CD4-positive, alpha-beta T cell treated with Interleukin-15 for 4 hours (primary cell): ENCODE measurements at places on chromosomes 3 and 15.

GRCh38 chr3:117266806-117267205, 557.2 kb downstream of the TUSC7 start:
- no peak for DNase-seq

- DNase-seq, result no peak
Observed at GRCh38 chr3:177523067-177523675, 325.9 kb upstream of the TBL1XR1 start.

- DNase-seq, result no peak
Observed at GRCh38 chr3:12227833-12228232, 61.0 kb upstream of the PPARG start.

GRCh38 chr15:65077981-65078352, 1.4 kb downstream of the KBTBD13 start:
- DNase-seq, result peak; percentile 35

DNA sequence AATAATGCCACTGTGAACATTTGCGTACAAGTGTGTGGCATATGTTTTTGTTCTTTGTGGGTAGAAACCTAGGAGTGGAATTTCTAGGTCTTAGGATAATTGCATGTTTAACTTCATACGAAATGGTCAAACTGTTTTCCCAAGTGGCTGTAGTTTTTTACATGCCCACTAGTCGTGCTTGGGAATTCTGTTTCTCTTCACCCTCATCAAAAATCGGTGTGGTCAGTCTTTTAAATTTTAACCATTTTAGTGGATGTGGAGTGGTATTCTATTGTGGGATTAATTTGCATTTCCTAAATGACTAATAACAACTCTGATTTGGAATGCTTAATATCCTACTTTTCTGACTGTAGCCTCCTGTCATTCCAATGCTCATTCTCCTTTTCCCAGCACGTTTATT, 27.6 kb downstream of the ZFAND6 start:
- DNase-seq, result no peak

DNA sequence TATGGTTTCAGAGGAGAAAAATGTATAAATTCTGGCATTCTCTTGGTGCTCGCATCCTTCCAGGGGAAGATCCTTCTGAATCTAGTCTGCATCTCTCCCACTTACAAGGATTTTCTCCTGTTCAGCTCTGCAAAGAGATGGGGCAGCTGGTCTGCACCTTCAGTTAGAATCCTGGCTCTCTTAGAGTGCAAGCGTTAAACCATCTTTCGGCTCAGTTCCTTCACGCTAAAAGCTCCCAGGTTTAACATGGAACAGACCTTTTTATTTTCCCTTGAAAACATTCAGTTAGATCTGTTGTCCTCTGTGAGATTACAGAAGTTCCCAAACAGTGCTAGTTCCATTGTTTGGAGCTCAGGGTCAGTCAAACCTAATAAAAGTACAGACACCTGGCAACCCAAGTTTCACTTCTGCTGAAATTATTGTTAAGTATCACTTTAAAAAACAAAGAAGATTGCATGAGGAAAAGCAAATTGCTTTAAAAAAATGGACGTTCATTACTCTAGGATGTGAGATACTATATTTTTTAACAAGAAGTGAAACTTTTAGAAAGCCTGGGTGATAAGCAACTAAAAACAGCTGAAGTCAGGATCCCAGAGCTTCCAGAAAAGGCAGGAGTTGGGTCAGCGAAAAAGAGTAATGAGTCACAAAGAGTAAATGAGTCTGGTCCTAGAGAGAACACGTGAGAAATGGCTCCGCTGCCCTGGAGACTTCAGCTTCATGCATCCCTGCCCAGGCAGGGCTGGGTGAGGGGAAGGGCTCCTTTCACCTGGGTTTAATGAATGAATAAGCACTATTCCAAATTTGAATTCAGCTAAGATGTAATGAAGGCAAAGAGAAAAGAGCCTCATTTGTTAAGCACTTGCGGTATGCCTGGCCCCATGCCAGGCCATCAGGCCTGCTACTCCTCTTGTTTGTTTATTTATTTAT, 63.3 kb downstream of the ABTB1 start:
- no peak for DNase-seq

- DNase-seq, result no peak
Observed at GRCh38 chr3:133924041-133924440, 28.4 kb upstream of the RAB6B start.

- peak; percentile 33 for DNase-seq
Observed at GRCh38 chr3:167740961-167741587, 5.6 kb downstream of the SERPINI1 start.

DNA sequence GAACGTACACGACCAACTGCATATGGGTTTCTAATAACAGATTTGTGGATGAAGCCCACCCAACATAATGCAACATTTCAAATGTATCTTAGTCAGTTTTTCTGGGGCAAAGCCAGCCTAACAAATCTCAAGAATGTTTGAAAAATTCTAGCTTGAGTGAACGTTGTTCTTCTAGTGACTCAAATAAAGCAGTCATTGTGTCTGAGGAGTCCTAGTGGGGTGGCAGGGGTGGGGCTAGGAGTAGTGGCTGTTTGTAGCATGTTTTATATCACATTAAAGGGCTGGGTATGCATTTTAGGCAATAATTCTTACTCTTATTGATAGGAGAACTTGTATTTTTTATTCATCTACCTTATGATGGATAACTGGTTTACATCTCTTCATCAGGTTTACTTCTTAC, 6.0 kb downstream of the B3GNT5 start:
- DNase-seq, result no peak
